ENCODE measurements at places on chromosomes 2 and 18.

GRCh38 chr2:24930768-24931167 lies 10.7 kb upstream of the ADCY3 start:
- no peak for DNase-seq

GRCh38 chr18:32550963-32551362 lies 80.3 kb upstream of the GAREM1 start:
- DNase-seq: no peak

GRCh38 chr18:48531908-48532307 lies 6.9 kb upstream of the CTIF start:
- DNase-seq: no peak

DNA sequence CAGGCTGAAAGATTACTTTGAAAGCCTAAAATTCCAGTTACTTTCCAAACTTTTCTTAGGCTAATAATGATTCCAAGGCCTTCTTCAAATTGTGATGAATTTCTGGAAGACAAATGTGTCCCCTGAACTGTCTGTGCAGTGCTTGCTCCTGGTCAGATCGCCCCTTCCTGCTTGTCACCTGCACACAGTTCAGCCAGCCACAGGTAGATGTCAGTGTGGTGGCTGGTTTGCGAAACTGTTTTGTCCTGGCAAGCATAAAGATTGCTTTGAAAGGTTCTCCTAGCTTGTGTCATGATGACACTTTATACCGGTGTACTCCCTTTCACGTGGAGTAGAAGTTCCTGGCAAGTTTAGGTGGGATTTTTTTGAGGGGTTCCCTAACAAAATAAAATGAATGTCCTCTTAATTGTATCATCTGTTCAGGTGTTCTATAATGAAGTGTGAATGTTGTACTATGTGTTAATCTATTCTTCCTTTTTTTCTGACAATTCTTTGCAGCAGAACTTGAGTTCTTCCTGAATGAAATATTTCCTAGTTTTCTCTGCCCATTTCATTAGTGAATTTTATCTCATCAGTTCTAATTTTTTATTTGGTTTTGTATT lies 298.8 kb downstream of the ZNF407 start:
- no peak for DNase-seq

- DNase-seq: no peak
Measured at GRCh38 chr18:36391426-36392145, 94.1 kb downstream of the FHOD3 start.

- no peak for DNase-seq
Measured at GRCh38 chr2:168652997-168653921, 149.2 kb upstream of the NOSTRIN start.
